Activated CD4-positive, alpha-beta T cell treated with anti-CD3 and anti-CD28 coated beads for 4 hours (primary cell): ENCODE measurements at places on chromosomes 1 and 21.

- peak; percentile 78 for DNase-seq
Observed at GRCh38 chr1:27357281-27358037, 9.3 kb downstream of the MAP3K6 start.

GRCh38 chr1:201429736-201430501 is 8.4 kb upstream of the TNNI1 start:
- DNase-seq = no peak

- peak; percentile 75 for DNase-seq
Observed at GRCh38 chr1:100038660-100039287, 69.0 kb downstream of the SLC35A3 start.

GRCh38 chr1:42324398-42325013 is 10.5 kb downstream of the FOXJ3 start:
- DNase-seq = no peak

DNA sequence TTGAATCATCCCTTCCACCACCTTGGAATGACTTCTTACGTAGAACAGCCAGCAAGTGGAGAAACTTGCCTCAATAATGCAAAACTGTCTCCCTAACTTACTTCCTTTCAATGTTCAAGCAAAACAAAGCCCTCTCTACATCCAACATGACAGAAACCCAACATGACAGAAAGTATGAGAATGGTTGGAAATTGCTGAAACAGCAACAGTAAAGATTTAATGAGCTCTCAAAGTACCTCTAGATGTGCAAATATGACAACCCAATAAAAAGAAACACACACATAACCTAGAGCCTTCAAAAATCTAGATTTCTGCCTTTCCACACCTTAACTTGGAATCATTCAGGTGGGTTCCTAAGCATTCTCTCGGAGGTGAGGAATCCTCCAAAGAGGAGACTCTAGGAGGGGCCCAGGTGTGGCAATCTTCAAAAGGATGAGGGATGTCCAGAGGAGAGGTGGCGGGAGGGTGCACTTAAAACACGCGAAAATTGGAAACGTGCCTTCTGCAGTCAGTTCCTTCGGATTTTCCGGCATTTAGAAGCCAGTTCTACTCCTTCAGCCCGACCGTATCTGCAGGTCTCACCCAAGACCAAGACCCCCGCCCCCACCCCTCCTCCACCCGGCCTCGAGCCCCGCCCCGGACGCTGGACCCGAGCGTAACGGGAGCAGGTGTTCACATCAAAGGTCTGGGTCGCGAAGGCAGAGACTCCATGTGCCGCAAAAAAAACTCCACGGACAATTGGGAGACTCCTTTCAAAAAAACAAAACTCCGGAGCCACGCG is 996 bp upstream of the MGST3 start:
- DNase-seq = no peak

GRCh38 chr1:220119043-220119512 is 25.1 kb downstream of the IARS2 start:
- no peak for DNase-seq

GRCh38 chr1:201944002-201944401 is 2.3 kb downstream of the LMOD1 start:
- no peak for DNase-seq

DNA sequence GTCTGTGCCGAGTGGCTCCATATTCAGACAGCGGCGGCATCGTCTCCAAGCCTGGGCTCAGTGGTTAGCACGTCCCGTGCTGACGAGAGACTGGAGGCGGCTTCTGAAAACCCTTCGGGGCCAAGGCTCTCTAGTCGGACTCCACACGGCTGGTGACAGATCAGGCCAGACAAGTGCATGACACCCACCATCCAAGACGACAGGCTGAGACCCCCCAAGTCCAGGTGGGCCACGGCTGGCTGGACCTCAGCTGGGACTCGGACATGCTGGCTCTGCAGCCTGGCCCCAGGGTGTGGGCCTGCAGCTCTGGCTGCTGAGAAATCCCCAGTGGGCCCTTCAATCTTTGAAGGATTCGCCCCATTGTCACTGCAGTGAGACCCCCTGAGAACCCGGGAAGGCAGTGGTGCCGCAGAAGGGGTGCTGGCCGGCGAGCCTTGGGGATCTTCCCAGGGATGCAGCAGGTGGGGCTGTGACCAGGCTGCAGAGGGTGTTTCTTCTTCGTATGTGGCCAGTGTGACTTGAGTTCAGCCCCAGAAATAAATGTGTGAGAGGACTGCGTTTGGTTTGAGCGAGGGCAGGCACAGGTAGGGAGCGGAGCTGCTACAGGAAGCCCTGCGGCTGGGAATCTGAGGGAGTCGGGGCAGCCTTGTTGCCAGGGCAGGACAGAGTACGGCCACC is 15.9 kb upstream of the SLC19A1 start:
- no peak for DNase-seq

GRCh38 chr1:47794081-47794480 is 203.1 kb downstream of the TRABD2B start:
- no peak for DNase-seq

GRCh38 chr1:17561247-17561548 is 21.7 kb downstream of the ARHGEF10L start:
- no peak for DNase-seq

- peak; percentile 76 for DNase-seq
Observed at GRCh38 chr1:6259491-6260362, 1.2 kb downstream of the GPR153 start.

- DNase-seq = no peak
Observed at GRCh38 chr1:234726359-234726943, 116.5 kb upstream of the IRF2BP2 start.

- DNase-seq = no peak
Observed at GRCh38 chr1:93668951-93669350, 12.7 kb downstream of the BCAR3 start.

GRCh38 chr1:117819301-117819700 is 110.1 kb downstream of the GDAP2 start:
- DNase-seq = no peak

DNA sequence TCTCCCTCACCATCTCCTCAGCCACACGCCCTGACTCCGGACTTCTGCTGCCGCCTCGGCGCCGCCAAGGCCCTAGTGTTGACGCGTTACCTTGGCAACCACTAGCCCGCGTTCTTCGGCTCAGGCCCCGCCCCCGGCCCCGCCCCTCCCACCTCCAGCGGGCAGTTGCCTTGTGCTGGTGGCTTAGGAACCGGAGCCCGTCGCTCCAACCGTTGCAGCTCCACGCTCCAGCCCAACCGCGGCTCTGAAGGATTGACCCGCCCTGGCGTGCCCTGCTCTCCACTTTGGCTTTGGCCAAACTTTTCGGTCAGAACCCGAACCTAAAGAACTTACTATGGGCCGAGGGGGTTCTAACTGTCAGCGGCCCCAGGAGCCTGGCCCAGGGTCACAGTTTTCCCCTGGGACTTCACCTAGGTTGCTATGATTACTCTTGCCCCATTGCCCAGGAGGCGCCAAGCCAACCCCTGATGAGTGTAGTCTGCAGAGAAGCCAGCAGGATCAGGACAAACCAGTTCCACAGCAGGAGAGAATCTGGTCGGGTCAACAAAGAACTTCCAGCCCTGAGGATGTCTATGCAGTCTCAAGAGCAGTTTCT is at the start of gene CFAP45:
Gene CFAP45, minus strand, starts transcription at position 80 of the 595 bp plus-strand sequence. Its CDS starts 67 bp downstream, at position 13.
- no peak for DNase-seq

DNA sequence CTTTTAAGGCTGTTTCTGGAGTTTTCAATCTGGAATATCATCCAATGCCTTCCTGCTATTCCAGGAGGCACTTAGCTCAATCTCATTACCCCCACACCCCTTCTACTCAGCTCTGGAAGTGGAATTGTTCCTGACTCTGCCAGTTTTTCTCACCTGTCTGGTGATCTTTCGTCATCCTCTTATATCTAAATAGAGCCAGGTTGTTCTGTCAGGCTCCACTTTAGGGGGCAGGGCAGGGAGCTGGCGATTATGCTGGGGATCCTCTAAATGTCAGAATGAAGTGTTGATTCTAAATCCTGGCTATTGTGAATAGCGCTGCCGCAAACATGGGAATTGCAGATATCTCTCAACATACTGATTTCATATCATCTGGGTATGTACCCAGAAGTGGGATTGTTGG is 63.6 kb upstream of the ETV3 start:
- no peak for DNase-seq

- no peak for DNase-seq
Observed at GRCh38 chr1:42955311-42956063, 3.2 kb downstream of the SLC2A1 start.

GRCh38 chr1:96206451-96206850 is 515.1 kb upstream of the PTBP2 start:
- DNase-seq = no peak

- no peak for DNase-seq
Observed at GRCh38 chr21:25370311-25370744, 237.0 kb downstream of the MRPL39 start.

GRCh38 chr1:12359359-12360133 is 129.7 kb downstream of the VPS13D start:
- no peak for DNase-seq

- no peak for DNase-seq
Observed at GRCh38 chr1:36097693-36098585, 9.2 kb downstream of the ADPRS start.

GRCh38 chr1:178723546-178723945 is 1.5 kb upstream of the RALGPS2 start:
- no peak for DNase-seq

- peak; percentile 24 for DNase-seq
Observed at GRCh38 chr1:221708076-221708571, 33.8 kb downstream of the DUSP10 start.

- peak; percentile 17 for DNase-seq
Observed at GRCh38 chr21:31446226-31446855, 102.3 kb upstream of the TIAM1 start.

- no peak for DNase-seq
Observed at GRCh38 chr21:31382060-31382459, 38.0 kb upstream of the TIAM1 start.

DNA sequence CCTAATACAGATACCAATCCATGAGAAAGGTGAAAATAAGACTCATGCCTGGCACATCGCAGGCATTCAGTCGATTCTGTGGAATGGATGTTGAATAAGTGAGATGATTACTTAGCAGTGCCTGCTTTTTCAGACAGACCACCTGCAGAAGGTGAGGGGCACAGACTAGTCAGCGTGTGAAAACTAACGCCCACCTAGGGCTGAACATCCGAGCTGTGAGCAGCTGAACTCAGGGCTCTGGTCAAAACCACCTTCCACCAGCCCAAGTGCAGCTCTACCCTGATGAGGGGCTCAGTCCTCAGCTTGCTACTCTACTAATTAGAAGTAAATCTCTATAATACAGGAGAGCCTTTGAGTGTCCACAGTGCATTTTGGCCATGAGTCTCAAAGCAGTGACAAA is 32.5 kb downstream of the LMX1A start:
- no peak for DNase-seq

DNA sequence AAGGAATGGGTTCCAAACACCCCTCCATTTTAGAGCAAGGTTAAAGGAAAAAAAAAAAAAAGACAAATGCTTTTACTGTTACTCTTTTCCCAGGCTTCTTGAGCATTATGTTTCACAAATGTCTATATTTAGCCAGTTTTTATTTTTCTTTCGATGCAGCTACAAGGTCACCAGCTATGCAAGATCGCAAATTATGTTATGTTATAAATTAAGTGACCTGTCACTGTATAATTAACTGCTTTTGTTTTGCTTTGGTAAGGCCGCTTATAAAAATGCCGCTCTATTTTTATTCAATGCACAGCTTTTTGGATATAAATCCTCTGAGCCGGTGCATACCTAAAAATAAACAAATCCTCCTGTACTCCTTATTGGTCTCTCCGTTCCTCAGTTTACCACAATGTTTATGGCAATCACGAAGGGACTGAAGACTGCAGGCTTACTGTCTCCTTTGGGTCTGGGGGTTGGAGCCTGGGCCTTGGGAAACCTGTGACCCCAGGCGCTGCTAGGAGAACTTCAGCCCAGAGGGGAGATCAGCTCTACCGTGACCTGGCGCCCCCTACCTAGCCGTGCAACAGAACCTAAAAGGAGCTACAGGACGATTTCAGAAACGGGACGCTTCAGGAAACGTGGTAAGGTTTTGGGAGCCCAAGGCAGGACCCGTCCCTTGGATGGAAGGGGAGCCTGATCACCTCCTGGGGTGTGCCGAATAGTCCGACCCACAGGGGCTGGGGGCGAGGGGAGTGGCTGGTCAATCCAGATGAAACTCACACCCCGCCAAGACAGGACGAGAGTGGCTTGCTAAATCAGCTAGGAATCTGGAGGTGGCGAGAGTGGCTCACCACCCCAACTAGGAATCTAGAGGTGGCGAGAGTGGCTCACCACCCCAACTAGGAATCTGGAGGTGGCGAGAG is 101.2 kb upstream of the CD55 start:
- DNase-seq = no peak

GRCh38 chr21:44984792-44985440 is 45.1 kb downstream of the SLX9 start:
- no peak for DNase-seq

- peak; percentile 22 for DNase-seq
Observed at GRCh38 chr1:151720974-151721787, at the start of gene RIIAD1. Gene RIIAD1 (plus strand): TSS chr1:151721522. CDS start chr1:151721537, 15 bp downstream.

DNA sequence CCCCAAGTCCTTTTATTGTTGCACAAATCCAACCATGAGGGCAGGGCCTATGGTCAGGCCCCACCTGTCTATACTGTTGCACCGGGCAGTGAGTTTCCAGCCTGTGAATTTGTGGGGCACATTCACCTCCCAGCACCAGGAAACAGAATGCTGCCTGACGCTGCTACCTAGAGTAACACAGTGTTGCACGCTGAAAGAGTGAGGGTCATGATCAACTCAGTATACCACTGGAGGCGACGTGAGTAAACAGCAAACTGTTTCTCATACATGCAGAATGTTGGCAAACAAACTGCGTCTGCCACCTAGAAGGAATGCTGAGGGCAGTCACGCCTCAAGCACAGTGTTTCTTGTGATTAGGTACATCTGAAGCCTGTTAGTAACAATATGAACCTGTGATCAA is 13.4 kb upstream of the LRRC47 start:
- DNase-seq = no peak

- peak; percentile 55 for DNase-seq
Observed at GRCh38 chr1:109201123-109201703, 12.5 kb upstream of the SARS1 start.

GRCh38 chr1:225754940-225755641 is 22.5 kb upstream of the SRP9 start:
- DNase-seq = no peak

DNA sequence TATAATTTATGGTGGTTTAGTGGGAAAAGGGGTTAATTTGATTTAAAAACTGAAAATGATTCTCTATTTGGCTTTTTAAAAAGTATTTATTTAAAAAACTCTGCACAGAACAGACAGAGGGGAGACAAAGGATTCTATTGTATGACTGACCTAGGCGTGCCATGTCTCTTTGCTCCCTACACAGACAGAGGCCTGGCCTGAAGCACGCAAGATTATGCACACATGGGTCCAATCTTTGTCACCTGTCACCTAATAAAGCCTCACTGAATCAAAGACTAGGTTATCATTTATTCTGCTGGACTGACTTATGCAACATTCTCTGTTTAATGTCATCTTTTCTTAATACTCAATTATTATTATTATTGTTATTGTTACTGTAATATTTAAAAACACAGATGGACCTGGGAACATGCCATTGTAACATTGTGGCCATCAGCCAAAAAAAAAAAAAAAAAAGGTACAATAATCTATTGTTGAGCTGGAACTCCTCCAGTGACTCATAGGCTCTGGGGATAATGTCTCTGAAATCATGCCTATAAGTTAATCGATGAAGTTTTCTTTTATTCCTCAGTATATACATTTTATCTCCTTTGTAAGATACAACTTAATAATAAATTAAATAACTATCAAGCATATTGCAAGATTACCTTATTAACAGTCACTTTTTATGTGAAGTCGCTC is 112.1 kb downstream of the RUNX1 start:
- no peak for DNase-seq

- DNase-seq = no peak
Observed at GRCh38 chr1:50917138-50918137, 42.6 kb downstream of the FAF1 start.
